ENCODE measurements at places on chromosomes 2 and 18.

DNA sequence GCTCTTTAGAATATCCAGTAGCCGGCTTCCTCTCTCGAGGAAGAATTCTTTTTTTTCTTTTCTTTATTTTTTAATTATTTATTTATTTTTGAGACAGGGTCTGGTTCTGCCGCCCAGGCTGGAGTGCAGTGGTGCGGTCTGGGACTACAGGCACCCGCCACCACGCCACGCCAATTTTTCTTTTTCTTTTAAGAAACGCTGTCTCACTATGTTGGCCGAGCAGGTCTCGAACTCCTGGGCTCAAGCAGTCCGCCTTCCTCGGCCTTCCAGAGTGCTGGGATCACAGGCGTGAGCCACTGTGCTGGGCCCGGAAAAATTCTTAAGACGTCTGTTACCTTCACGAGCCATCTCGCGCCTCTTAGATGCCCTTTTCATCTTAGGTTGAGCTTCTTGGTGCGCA lies 931 bp upstream of the TMEM131 start:
- DNase-seq = no peak

GRCh38 chr2:166360906-166361305 lies 14.8 kb downstream of the SCN9A start:
- DNase-seq = no peak

GRCh38 chr2:200461846-200462710 lies 47.8 kb downstream of the KCTD18 start:
- no peak for DNase-seq

- no peak for DNase-seq
These were observed 48.2 kb upstream of the TFCP2L1 start for GRCh38 chr2:121333231-121333630.

DNA sequence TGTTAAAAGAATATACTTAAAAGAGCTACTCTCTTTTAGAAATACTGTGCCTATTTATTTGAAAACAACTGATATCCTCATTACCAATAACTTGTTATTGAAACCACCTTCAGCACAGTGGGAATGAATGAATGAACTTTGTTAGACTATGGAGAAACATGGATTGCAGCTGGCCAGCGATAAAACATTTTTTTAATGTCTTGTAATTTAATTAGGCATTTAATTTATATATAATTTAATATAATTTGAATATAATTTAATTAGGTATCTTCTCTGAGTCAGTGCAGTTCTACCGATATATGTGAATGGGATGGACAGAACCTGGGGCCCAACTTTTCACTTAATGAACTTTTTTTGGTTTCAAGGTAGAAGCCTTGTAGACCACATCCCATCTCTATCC lies 94.4 kb downstream of the KCTD18 start:
- no peak for DNase-seq

DNA sequence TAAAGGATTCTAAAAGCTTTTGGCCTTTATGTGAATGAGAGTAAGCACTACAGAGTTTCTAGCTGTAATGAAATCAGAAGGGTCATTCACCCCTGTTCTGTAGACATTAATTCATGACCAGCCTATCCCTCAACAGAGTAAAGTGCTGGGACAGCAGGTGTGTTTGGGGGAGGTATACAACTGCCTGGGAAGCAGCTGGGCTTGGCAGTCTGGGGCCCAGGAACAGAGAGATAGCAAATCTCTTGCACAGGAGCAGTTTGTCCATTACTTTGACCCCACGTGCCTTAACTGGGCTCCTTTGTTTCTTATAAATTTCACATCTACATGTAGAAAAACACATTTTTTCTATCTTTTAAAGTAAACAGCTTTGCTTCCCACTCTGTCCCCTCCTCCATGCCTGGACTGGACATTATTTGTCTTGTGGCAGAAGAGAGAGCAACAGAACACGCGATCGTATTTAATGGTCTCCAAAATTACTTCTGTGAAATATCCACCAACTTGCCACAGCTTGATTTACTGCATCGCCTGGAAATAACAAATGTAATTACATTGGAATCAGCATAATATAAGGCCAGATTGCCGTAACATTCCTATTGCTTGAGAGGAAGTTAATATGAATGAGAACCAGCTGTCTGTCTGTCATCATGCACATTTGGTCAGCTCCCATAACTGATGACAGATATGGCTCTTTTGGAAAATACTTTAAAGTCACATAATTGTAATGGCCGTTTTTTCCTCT lies 263.8 kb downstream of the RBM43 start:
- no peak for DNase-seq
